RWPE2 (cell line): ENCODE measurements at places on chromosomes 2 and 18.

DNA sequence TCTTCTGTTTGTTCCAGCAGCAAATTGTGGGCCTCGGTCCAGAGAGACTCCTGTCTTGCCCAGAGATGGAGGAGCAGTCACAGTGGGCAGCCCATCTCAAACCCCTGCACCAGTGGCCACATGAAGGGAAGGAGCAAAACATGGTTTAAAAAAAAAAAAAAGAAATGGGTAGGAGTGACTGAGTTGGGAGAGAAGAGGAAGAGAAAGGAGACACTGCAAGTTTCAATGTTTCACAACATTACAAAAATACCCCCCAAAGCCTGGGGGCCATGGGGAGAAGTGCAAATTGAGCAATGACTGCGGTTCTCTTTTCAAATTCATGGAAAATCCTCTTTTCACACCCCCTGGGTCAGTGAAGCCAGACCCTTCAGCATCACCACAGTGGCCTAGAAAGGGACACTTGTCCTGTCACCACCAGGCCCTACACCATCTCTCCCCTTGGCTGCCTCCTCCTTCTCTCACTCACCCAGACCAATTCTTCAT, 117.1 kb downstream of the ZFP36L2 start:
- DNase-seq = no peak

DNA sequence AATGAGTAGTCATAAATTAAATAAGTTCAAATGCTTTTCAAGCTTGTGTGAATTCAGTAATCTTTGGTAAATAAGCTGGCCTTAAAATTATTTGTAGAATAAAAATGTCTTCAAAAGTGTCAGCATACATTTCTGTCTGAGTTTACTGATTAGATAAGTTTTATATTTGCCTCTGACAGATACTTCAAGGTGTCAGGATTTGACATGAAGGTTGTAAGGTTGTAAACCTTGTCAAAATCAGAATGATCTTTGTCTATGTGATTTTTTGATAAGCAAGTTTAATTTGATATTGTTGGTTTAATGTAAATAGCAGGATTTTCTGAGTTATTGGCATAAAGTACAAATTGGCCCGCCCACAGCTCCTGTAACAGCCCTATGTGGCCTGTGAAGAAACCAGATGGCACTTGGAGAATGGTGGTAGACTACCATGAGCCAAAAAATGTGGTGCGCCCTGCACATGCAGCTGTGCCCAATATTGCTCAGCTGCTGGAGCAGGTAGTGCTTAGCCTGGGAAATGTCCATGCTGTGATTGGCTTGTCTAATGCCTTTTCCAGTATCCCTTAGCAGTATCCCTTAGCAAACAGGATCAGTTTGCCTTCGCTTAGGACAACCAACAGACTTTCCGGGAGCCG, 188.0 kb upstream of the SPHKAP start:
- no peak for DNase-seq

DNA sequence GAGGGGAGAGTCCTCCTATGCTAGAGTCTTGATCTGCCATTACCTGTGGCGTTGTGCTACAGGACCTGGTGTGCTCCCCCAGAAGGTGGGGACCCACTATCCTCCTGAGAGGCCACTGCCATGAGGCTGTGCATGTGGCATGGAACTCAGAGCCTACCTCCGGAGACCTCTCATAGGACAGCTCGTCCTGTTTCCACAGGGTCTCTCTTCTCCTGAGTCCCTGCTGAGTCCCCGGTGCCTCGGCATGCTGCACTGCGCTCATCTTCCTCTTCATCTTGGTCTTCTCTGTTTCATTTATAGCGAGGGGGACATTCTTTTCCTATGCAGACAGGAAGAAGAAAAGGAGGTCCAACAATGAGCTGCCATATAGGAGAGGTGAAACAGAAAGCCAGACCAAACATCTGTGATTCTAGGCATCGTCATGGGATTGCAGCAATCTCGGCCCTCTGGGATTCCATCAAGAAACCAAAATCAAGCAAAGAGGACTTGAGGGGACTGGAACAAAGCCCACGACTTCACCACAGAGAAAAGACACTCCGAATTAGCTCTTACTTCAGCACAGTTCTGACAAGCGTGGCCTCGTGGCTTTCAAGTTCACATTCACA, 83.7 kb downstream of the KCNF1 start:
- DNase-seq = no peak

DNA sequence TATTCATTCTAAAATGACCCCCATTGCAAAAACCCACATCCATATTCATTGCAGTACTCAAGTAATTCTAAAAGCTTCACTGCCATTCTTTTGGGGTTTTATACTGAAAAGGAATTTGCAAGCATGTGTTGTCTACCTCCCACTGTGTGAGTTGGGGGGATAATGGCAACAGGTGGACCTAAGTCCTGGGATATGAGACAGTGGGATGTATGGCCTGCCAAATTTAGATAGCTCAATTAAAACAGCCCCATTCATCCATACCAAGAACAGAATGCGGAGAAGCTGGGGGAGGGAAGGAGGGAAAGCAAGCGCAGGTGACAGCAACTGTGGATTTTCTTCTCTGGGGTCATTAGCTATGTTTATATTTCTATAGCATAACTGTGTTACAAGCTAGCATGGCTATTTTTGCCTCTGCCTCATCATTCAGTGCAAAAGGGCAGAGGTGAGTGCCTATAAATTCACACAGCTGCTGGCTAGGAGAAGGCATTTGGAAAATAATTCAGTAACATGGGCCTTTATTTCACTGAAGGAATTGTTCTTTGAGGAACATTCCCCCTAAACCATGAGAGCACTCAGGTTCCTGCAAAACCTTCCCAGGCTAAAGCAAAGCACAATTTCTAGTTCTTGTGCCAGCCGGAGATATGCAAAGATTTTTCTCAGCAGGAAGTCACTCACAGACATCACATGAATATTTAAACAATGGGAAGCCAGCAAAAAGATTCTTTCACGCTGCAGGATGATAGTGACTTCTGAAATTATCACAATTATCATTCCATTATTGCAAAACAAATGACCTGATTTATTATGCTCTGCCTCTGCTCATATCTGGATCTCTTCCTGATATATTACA, 393.9 kb upstream of the ACVR2A start:
- no peak for DNase-seq

DNA sequence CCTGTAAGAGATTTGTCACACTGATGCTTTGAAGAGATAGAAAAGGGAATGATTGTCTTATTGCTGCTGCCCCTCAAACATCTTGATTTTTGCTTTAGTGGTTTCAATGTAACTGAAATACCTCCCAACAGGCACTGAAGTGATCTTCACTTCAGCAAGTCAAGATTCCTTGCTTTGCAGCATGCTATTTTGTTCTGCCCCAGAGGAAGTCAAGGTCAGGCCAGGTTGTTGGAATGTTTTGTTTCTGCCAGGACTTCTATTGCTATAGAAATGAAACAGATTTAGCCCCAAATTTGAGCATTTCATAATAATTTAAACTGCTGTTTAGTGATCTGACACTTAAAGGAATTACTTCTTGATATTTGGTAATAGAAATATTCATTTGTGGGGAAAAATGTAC, 277.6 kb downstream of the ZNF804A start:
- no peak for DNase-seq

- DNase-seq = no peak
Observed at GRCh38 chr2:238988752-238989151, 140.9 kb downstream of the TWIST2 start.

DNA sequence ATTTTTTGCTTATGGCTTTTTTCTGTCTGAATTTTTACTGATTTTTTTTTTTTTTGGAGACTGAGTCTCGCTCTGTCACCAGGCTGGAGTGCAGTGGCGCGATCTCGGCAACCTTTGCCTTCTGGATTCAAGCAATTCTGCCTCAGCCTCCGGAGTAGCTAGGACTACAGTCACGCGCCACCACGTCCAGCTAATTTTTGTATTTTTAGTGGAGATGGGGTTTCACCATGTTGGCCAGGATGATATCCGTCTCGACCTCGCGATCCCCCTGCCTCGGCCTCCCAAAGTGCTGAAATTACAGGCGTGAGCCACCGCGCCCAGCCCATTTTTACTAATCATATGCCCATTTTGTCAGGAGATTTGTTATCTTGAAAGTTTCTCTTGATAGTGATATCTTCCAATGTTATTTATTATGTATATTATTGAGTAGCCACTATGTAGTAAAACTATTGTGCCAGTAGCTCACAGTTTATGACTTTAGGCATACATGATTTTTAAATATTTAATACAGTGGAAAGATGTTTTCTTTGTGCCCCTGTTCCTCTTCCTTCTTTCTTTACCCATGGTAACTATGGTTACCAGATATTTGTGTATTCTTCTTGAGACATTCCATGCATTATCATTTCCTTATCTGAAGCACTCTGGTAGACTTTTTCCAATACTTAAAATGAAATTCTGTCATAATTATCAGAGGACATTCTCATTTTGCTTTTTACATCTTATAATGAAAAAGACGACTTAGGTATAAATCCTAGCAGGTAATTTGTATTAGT, 2.1 kb downstream of the HAT1 start:
- DNase-seq = no peak

- DNase-seq = no peak
Observed at GRCh38 chr2:180722551-180723239, 257.7 kb upstream of the UBE2E3 start.

GRCh38 chr2:99572373-99573164, 82.8 kb upstream of the REV1 start:
- no peak for DNase-seq

DNA sequence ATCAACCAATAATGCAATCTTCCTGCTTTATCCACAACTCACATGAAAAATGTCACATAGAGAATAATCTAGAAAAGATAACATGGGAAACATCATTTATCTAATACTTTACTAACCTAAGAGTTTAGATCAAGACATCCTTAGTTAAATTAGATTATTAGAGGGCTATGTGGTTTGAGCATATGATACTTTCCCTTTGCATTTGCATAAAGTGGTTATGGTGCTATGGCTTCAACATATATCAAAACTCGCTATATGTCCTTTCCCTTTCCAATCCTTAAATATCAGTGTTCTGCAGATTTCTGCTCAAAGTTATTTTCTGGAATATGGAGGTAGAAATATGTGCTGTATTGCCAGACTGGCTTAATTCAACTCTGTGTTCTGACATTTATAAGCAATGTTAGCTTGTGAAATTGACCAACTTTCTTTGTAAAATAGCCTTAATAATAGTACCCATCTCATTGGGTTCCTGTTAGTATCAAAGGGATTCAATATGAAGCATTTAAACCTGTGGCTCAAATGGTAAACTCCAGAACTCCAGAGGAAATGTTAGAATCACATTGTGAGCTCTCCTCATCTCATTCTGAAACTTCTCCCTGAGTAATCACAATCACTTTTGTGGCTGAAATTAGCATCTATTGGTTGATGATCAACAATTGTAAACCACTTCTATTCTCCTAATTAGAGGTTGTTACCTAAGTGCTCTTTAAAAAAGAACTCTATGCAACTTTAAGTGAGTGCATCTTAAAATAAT, 1089.9 kb upstream of the SLC39A10 start:
- no peak for DNase-seq

- DNase-seq = no peak
Observed at GRCh38 chr2:141728886-141729285, 401.9 kb downstream of the LRP1B start.

DNA sequence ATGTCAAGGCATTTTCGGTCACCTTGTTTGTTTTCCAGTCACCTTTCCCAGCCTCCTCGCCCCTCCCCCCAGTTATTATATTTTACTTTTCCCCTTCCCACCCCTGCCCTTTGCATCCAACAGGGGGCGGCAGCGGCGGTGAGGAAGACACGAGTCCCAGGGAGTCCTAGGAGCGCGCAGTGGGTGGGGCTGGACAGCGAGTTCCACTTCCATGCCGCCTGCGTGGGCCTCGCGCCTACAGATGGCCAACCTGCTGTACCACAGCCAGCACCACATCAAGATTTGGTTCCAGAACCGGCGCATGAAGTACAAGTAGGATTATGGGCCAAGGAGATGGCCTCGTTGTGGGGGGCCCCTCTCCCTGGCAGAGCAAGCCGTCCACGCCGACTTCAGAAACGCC, 37.2 kb upstream of the EVA1A start:
- DNase-seq = no peak

DNA sequence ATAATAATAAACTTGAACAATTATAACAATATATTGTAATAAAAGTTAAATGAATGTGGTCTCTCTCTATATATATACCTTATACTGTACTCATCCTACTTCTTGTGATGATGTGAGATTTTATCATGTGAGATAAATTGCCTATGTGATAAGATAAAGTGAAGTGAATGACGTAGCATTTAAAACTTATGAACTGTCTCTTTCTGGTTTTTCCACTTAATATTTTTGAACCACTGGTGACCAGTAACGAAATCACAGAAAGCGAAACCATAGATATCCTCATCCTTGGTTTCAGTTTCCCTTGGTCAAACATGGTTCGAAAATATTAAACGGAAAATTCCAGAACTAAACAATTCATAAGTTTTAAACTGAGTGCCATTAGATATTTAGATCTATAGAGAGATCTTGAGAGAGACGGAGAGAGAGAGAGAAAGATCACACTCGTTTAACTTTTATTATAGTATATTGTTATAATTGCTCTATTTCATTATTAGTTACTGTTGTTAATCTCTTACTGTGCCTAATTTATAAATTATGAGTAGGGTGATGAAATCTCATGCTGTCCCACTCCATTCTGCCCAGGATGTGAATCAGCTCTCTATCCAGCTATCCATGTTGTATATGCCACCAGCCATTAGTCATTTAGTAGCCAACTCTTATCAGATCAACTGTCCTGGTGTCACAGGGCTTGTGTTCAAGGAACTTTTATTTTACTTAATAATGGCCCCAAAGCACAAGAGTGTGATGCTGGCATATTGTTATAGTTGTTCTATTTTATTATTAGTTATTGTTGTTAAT, 156.8 kb downstream of the THADA start:
- DNase-seq = no peak

DNA sequence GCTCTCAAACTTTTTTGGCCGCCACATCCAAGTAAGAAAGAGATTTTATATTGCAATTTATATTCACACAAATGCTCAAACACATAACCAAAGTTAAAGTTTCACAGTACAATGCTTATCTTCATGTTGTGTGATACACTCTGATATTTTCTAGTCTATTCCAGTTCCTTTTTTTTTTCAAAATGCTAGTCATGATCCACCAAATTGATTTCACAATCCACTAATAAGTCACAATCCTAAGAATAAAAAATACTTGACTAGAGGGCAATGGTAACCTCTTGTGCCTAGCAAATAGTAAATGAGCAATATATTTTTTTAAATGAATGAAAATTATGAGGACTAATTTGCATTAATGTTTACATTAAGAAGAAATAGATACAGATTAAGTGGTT, 5.8 kb upstream of the PTPN4 start:
- DNase-seq = no peak

DNA sequence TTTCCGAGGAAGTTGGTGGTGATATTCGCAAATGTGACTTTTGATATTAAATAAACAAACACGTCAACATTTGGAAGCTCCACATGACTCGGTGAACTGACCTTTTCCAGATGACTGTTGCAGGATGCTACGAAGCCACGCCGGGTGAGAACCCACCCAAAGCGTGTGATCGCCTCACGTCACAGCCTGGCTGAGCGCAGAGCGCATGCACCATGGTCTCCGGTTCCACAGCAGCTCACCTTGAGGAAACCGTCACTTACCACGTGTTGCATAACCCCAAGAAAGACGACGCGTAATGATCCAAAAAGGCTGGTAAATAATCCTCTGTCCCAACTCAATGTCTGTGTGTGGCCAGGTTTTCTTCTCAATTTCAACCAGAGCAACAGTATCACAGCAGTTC, 64.5 kb upstream of the CTDP1 start:
- DNase-seq = peak; percentile 18
